ENCODE measurements at places on chromosomes 6 and 20.

DNA sequence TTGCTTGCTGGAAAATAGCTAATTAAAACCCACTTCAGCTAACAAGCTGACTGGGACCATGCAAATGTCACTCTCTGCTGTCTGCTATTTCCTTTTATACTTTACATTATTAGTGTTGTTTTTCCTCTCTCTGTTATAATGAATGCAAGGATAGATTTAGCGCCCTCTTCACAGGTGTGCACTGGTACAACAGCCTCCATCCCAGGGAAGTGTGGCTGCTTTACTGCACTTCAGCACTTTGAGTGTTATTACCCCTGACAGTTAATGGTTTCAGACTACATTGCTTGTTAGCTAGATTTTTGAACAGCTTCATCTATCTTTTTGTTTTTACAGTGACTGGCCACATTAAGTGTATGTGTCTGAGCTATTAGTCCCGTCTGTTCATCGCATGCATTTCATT lies 405.7 kb downstream of the RNF144B start:
- DNase-seq, result no peak

DNA sequence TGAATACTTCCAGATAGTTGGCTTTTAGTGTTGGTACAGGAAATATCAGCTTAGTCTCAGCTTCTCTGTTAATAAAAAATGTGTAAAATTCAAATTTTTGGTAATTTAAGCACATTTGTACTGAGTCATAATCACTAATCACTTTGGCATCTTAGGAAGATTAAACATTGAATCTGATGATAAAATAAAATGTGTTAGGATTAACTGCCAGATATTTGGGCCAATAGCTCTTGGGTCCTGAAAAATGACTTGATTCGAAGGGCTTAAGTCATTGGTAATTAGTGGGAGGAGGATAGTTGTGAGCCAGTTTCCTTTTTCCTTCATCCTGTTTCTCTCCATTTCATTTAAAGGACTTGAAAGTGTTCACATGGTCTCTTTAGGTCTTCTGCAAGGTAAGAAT lies 426.1 kb downstream of the RFPL4B start:
- no peak for DNase-seq

DNA sequence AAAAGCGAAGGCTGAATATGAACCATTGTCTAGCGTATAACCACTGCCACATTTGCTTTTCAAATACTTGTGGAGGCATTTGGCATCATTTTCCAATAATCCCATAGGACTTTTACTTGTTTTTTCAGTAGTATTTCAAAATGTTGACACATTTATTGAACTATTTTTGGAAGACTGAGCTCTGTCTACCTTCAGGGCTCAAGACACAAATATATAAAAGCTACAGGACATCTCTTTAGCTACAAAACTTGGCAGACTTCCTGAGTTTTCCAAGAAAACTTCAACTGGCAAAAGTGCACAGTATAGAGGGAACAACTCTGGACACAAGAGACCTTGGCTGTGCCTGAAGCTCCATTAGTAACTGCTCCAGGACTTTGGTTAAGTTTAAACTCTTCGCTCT lies 13.4 kb downstream of the EPB41L2 start:
- no peak for DNase-seq

DNA sequence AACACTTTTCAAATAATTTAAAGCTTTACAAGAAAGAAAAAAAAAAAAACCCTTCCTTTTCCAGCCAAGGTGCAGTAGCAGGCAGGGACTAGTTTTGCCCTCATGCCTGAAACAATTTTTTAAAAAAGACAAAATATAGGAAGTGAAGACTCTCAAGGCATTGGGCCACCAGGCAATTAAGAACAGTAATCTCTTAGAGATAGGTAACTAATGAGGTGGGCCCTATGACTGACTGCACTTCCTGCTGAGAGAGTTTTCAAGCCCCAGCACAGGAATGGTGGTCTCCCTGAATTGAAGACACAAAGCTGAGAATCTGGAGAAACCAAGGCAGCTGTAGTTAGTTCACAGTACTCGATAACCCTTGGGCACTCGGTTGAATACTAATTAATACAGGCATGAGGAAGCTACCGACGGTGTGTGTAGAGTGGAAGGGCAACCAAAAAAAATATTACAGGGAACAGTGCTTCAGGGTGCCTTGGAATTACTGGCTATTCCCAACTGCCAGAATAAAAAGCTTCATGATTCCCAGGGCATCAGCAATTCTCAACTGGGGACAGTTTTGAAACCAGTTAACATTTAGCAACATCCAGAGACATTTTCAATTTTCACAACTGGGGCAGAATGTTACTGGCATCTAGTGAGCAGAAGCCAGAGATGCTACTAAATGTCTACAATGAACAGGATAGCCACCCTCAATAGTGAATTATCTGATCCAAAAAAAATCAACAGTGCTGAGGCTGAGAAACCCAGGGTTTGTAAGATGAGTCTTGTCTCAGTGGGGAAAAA lies 36.0 kb upstream of the PLN start:
- DNase-seq, result no peak

GRCh38 chr20:24583169-24583792 lies 113.9 kb downstream of the SYNDIG1 start:
- DNase-seq, result no peak
